GDM1 (cell line): ENCODE measurements at places on chromosomes 1 and 21.

DNA sequence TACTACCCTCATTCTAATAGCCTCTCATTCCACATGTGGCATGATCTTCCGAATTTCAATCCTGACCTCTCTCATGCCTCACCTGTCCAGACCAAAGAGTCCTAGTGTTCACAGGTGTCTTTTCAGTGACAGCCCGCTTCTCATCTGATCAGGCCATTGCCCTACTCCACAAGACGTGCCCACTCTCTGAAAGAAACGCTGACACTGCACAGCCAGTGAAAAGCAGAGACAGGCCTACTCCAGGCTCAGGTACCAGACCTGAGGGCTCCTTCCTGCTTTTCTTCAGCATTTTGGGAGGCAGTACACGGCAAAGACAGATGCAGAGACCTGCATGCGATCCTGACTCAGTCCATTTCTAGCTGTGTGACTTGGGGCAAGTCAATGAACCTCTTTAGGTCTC is 43.0 kb downstream of the SUSD4 start:
- no peak for DNase-seq

- DNase-seq: peak; percentile 73
These were observed 101.6 kb downstream of the ZMYM4 start for GRCh38 chr1:35369922-35370671.

GRCh38 chr1:186965847-186966246 is 137.1 kb downstream of the PLA2G4A start:
- no peak for DNase-seq

- DNase-seq: no peak
These were observed 116.7 kb upstream of the GRIK3 start for GRCh38 chr1:37150986-37151385.

DNA sequence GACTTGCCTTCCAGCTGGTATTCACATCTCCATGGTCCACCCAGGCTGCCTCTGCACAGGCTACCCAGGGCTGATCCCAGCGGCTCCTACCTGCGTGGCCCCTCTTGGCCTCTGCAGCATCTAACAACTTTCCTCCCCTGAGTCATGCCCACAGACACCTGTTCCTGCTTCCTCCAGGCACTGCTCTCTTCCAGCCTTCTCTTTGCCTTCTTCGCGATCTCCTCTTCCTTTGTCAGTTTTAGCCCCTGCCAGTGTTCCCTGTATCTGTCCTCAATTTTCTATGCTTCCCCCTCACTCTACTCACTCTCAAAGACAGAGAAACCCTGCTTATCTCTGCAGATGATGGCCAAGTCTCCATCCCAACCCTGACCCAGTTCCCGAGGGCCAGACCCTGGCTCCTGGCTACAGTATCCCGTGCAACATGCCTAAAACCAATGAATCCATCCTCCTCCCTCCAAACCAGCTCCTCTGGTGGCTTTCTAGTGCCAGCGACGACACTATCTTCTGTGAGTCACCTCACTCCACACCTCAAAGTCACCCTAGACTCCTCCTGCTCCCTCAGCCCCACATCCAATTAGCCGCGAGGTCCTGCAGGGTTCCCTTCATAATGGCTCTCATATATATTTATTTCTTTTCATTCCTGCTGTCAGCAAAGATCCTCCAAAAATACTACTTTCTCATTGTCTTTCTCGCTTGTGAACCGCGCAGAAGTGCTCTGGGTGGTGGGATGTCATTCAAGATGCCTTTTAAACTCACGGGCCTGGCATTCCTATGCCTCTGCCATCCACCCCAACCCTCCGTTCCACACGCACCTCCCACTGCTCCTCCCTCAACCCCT is 259.2 kb downstream of the TOMM20 start:
- DNase-seq: no peak
